ENCODE measurements at places on chromosomes 13 and 19.

DNA sequence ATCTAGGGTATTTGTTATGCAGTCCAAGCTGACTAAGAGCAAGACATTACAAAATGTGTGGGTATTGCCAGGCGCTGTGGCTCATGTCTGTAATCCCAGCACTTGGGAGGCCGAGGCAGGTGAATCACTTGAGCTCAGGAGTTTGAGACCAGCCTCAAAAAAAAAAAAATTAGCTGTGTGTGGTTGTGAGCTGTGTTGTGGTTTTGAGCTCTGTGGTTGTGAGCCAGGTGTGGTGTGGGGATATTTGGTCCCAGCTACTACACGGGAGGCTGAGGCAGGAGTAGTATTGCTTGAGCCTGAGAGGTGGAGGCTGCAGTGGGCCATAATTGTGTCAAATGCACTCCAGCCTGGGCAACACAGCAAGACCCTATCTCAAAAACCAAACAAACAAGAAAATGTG, 5.6 kb upstream of the KEAP1 start:
- no peak for DNase-seq

DNA sequence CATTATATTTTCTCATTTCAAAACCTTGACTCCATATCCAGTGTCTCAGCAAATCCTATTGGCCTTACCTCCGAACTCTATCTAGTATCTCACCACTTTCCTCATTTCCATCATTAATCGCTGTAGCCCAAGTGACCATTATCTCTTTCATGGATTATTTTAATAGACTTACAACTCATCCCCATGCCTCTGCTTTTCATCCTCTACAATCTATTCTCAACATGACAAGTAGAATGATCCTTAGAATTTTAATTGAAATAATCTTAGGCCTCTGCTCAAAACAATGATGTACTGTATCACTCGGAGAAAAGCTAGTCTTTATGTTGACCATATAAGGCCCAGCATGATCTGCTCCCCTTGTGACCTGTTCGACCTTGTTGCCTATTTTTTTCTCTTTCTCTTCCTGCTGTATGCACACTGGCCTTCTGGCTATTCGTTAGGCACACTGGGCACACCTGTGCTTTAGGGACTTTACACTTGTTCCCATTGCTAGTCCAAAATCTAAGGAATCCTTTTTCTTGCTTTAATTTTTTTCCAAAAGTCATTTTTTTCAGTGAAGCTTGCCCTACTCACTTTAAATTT, 21.4 kb downstream of the DNAJC15 start:
- no peak for DNase-seq

GRCh38 chr19:38851622-38852230, 1.9 kb upstream of the HNRNPL start:
- peak; percentile 95 for DNase-seq

- no peak for DNase-seq
Observed at GRCh38 chr19:36079389-36079945, 24.8 kb downstream of the WDR62 start.

GRCh38 chr13:78620936-78621470, 17.7 kb upstream of the POU4F1 start:
- DNase-seq = no peak

GRCh38 chr19:35352448-35353304, 5.0 kb downstream of the FFAR1 start:
- DNase-seq = peak; percentile 85

- DNase-seq = no peak
Observed at GRCh38 chr13:27679396-27679795, 57.7 kb downstream of the POLR1D start.

GRCh38 chr13:39870197-39870747, 214.8 kb downstream of the COG6 start:
- no peak for DNase-seq

DNA sequence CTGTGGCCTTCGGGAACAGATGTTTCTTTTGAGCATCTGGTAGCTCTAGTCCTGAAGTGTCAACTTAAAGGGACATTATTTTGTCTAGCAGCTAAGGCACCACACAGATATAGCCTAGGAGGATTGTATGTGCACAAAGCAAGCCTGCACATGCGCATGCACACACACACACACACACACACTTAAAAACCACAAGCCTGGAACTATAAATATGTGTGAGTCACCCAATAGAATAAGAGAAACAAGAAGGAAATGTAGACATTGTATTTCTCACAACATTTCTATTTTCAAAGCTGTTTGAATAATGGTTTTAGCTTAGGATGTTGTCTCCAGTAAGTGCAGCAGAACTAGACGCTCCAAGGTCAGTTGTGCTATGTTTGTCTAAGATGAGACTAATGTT, 516.5 kb downstream of the SUCLA2 start:
- no peak for DNase-seq

DNA sequence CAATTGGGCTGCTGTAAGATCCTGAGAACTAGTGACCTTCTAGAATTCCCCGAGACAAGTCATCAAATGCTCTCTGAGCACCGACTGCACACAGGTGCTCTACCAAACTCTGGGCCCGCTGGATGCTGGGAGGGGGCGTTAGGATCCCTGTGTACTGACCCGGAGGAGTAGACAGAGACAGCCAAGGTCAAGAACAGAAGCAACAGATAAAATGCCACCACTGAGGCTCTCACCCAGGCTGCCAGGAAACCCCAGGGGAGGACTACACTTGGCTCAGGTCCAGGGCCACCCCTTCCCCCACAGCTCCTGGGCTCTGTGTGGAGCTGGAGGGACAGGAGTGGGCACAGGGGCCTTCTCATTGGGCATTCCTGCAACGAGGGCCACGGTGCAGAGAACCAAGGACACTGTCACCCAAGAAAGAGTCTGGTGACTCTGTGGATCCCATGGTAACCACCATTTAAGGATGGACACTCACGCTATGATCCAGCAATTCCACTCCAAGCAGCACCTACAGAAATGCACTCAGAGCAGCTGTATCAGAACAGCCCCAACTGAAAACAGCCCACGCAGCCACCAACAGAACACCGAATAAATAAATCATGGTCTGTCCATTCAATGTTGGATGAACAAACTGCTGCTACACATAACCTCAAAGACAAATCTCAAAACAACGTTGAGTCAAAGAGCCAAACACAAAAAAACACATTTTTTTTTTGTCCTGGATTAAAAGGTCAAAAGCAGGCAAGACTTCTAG, 16.8 kb upstream of the SLC35E1 start:
- no peak for DNase-seq

DNA sequence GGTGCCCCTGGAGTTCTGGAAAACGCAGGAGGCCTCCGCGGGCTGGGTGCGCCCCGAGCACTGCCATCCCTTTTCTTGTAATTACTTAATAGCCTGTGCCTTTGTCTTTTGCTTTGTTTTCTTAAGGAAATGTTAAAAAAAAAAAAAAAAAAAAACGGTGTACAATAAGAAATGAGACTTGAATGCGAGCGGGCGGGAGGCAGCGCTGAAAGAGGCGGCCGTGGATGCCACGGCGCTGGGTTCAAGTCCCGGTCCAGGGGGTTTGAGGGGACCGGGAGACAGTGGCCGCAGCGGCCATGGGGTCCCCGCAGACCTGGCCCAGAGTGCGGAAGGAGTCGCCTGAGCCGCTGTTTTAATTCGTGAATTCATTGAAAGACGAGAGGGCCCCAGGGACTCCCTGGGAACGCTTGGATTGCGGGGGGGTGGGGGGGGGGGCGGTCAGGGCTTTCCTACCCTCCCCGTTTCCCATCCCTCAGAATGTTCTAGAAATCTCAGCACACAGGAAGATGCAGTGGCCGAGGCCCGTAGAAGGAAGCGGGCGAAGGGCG, 349.2 kb upstream of the ARGLU1 start:
- no peak for DNase-seq

GRCh38 chr13:99432609-99433542, 68.4 kb upstream of the TM9SF2 start:
- peak; percentile 68 for DNase-seq

- no peak for DNase-seq
Observed at GRCh38 chr13:19573120-19573716, 11.9 kb upstream of the TPTE2 start.

DNA sequence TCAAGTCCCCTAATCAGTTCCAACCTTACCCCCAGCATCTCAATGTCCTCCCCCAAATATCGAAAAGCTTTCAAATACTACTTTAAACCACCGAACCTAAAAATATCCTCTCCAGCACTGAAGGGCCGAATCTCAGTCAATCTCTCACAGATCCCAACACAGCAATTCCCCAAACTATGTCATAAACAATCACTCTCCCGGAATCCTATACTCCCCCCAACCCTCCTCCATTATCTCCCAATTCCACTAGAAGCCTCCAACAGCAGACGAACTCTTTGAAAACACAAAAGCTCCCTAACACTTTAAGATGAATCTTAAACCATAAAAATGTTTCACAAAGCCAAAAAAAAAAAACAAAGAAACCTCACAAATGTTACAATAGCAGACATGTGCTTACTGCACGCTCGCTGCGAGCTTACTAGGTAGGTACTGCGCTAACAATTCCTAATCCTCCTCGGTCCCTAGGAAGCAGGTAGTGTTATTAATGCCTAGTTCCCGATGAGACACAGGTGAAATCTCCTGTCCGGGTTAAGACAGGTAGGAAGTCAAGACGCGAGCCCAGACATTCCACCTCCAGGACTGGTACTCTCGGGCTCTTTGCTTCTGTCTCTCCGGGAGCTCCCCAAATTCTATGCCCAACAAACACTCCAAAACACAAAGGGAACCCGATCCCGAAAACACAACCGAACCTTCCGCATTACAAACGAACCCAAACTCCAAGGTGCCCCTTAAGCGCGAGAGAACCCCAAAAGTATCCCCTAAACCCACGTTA, 14.2 kb downstream of the FBXO46 start:
- DNase-seq = no peak

Measured in GM13977 (cell line).